ENCODE measurements at places on chromosomes 4 and X.

GRCh38 chrX:15973299-15973698 is 118.7 kb upstream of the AP1S2 start:
- DNase-seq: no peak

GRCh38 chrX:1484638-1485019 is 31.9 kb upstream of the ASMTL start:
- no peak for DNase-seq

DNA sequence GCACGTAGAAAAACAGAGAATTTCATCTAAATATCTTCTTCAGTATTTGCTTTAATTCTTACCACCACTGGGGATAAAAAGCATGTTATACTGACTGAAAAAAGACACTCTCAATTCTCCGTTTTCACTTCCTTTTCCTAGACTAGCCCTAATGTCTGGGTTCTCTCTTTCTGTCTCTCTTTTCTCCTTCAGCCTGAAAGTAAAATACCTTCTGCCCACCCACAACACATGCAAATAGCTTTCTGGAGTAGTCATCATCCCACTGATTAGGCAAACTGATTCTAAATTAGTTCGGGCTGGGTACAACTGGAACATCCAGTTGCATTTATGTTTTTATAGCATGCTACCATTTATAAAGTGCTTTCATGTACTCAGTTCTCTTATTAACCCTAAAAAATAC is 142.4 kb upstream of the ANKRD50 start:
- no peak for DNase-seq

DNA sequence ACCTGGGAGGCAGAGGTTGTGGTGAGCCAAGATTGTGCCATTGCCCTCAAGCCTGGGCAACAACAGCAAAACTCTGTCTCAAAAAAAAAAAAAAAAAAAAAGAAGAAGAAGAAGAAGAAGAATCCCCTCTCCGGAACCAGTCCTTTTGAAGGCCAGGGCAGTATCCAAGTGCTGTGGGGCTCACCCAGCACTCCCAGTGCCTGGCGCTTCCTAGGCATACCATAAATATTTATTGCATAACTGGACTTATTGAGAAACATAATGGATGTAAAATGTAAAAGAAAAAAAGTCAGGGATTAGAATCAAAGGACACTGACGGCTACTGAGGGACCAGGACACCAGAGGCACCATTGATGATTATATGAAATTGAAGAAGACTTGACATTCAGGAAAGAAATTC is 162.1 kb upstream of the KIT start:
- no peak for DNase-seq

DNA sequence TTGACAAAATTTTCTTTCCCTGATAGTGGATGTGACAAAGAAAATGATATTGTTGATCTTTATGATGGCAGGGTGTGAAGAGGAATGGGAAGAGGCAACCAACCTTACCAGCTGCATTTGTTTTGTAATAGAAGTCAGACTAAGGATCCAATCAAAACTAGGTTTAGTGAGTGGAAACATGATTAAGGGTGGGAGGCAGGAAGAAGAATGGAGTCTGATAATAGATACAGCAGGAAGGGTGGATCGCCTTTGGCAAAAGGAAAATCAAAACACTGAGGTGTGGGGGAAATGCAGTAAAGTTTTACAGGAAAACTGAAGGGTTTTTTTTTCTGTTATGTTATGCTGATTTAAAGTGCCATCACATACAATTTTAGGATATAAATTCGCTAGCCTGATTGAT is 3.4 kb downstream of the CLIC2 start:
- DNase-seq: no peak
